ENCODE measurements at places on chromosomes 3 and 15.

DNA sequence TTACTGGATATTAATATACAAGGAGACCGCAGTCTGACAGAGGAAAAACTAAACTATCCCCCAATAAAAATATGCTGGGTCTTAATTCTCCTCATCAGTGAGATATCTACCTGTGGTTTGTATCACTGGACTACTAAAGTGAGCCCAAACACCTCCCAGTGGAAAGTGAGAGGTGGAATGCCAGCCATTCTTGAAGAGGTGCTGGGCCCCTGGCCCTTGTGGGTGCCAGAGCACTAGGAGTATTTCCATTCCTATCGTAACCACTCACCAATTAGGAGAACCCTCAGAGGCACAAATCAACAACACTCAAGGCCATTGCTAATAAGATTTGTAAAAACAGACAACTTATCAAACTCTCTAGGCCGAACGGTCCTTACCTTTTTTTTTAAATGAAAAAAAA lies 121.5 kb upstream of the TSPAN3 start:
- no peak for DNase-seq

- no peak for DNase-seq
Observed at GRCh38 chr3:84265768-84266167, 693.0 kb upstream of the CADM2 start.

DNA sequence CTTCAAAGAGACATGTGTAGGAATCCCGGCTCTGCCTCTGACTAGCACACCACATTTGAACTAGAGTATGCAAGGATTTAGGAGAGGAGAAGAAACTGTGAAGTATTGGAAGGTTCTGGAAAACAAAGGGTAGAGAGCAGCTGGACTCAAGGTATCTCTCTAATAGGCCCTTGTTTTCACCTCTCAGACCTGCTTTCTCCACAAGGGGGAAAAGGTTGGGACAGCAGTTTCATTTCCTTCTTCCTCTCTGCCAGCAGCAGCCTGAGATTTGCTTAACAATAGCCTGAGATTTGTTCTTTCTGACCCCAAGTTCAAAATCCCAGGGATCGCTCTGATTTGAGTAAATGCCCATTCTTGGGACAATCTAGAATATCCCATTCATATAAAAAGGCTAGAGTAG lies 430.6 kb upstream of the MCTP2 start:
- DNase-seq: no peak

GRCh38 chr15:25184356-25185155 lies 229.8 kb downstream of the SNRPN start:
- no peak for DNase-seq

- DNase-seq: no peak
Observed at GRCh38 chr15:59524331-59524731, 86.3 kb downstream of the FAM81A start.

GRCh38 chr15:73956743-73957135 lies 30.5 kb downstream of the LOXL1 start:
- no peak for DNase-seq

DNA sequence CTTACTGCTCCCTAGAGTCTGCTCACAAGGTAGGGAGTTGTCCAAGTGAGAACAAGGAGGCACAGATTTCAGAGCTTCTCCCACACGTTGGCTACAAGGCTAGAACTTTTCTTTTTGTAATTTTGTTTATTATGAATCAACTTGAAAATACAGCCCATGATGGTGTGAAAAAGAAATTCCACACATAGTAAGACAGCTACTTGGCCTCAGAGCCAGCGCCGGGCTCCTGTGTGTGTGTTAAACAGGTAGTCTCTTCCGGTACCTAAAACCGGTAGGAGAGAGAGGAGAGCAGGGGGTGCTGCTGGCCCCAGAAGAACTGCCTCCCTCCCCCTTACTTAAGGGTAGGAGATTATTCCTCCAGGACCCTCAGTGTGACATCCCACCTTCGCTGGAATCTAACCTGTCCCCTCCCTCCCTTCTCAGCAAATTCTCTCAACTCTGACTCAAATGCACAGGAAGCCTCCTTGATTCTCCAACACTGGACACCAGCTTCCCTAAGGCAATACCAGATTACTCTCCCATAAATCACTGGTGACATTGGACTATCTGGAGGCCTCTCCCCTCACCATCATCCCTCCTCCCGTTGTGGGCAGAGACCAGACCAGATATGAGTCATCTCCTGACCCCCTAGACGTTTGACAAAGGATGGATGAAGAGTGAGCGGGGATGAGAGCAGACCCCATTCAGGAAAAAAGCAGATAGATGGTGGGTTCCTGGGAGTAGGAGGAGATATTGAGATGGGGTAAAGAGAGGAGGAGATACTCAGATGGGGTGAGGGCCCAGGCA lies 4.5 kb upstream of the IP6K1 start:
- no peak for DNase-seq
